Neural crest cell (in vitro differentiated cells): ENCODE measurements at places on chromosomes 3 and 15. TPM values are rescaled to one million over a fixed set of nuclear protein-coding genes. Genes with fewer than 3 reads are reported as not detected.

The ANKRD63 gene
- not detected in 2 replicates for total RNA-seq

The ACP3 gene
- not detected in 2 replicates for total RNA-seq

The XCR1 gene
- total RNA-seq, result not detected in 2 replicates

GRCh38 chr3:195767792-195768191 is 43.9 kb downstream of the MUC4 start:
- DNase-seq, result no peak

- no peak for DNase-seq
Observed at GRCh38 chr15:96331945-96332636, 1.6 kb downstream of the NR2F2 start.

DNA sequence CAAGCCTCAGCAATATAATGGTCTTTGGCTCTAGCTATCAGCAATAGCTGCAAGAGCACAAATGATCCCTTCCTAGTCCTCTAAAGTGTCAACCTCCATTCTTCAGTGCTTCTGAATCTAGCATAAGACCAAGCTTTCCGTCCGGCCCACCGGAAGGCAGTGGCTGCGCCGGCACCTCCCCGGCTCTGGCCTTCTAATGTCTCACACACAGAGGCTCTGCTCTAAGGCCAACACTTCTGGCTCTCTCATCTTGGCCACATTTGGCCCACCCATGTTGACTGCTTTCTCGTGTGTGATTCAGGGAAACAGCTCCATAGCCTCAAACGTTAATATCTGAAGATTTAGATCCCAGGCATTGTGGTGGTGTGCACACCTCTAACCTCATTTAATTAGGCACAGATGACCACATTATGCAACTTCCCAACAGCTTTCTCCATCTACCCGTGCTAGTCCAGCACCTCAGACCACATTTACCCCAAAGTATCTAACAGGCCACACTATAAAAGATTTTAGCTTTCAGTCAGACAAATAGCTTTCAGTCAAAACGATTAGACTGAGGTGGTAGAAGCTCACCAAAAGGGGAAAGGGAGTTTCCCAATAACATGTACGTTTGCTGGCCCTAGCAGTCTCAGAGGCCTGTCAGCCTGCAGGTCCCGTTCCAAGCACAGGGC is 19.3 kb downstream of the SLC51A start:
- no peak for DNase-seq

- no peak for DNase-seq
Observed at GRCh38 chr3:189625071-189625470, 6.1 kb upstream of the TP63 start.

The ANKUB1 gene
- total RNA-seq, result not detected in 2 replicates
